Adipocyte (in vitro differentiated cells): ENCODE measurements at places on chromosomes 12 and 14.
A peak's percentile ranks its signal among the peaks of the same experiment; 100 is the strongest.

GRCh38 chr12:24444634-24445033, 495.2 kb upstream of the SOX5 start:
- DNase-seq: no peak

DNA sequence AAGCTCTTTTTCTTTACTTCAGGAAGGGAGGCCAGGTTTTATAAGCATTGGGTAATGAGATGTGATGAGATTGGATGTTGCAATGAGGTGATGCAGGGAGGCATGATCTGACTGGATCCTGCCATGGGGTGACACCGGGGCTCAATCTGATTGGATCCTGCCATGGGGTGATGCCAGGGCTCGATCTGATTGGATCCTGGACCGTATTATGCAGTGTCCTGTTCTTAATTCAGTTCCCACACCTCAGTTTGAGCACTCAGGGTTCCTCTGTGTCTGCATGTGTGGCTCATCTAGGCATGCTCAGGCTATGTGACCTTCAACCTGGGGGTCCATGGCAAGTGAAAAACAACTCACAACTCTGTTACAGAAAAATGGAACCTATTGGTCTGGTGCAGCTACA, 166.4 kb downstream of the SLC15A4 start:
- no peak for DNase-seq

GRCh38 chr12:103840876-103841689, at the start of gene NT5DC3:
NT5DC3 (minus strand) TSS chr12:103841234; CDS start chr12:103841156, 78 bp downstream.
- peak; percentile 94 for DNase-seq

GRCh38 chr12:99745895-99746294, 98.3 kb downstream of the GARIN6 start:
- DNase-seq: no peak

DNA sequence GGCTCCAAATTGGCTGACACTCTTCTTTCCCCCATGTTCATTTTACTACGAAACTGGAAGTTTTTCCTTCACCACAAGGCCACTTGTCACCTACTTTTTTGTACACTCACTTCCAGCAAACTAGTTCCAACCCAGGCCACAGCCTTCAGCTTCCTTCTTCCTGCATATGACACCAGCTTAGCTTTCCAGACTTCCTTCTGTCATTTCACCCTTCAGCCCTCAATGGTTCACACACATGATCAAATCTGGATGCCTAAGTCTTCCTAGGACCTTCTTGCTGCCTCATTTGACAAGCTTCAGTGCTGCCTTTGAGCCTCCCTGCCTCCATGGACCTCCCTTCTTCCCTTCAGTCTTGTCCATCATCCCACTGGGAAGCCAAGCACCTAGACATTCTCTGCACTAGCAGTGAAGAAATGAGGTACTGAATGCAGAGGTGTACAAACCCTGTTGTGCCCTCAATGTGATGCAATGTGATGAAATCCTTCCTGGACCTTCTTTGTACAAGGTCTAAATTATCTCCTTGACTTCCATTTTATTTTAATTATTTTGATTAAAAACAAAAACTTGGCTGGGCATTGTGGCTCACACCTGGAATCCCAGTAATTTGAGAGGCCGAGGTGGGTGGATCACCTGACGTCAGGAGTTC, 4.3 kb upstream of the REC8 start:
- DNase-seq: no peak
